CD4-positive, CD25-positive, alpha-beta regulatory T cell (primary cell): ENCODE measurements at places on chromosomes 3 and 15.

DNA sequence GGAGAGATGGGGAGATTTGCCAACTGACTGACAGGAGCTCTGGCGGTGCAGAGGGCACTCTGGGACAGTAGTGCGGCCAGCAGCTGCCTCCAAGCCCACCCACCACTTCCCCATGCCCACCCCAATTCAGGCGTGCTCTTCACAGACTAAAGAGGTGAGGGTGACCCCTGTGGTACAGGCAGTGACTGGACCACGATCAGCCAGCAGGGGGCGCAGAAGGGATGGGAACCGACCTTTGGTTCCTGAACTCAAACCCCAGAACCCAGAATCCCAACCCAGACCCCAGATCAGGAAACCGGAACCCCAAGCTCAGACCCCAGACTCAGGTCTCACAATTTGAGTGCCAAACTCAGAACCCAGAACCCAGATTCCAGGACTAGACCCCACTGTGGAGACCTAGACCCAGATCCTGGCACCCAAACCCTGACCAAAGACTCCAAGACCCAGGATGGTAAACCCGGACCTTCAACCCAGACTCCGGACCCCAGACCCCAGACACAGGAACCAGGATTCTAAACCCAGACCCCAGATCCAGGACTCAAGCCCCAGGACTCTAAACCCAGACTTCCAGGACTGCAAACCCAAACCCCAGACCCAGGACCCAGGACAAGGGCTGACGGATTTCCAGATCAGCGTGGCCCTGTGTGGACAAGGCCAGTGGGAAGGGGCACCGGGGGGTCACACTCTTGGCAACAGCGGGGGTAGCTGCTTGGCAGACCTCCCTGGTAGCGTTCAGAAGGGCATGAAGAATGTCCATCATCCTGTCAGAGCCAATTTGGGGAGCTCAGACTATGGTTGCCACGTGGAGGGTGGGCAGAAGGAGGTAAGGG lies 3.7 kb upstream of the MYL3 start:
- DNase-seq = peak; percentile 66
- no peaks in the 10 kb centered on the region for H3K4me1 ChIP-seq
- no peaks in the 10 kb centered on the region for H3K36me3 ChIP-seq
- no peak overlapping the region for H3K27ac ChIP-seq
- H3K27me3 ChIP-seq = peaks cover 3% of the 10 kb centered on the region

GRCh38 chr15:73753250-73754130 lies at the start of gene INSYN1:
Gene INSYN1 (minus strand): TSS chr15:73753351. CDS start chr15:73751130, 2,221 bp downstream.
- no peak within 1 kb of the TSS for H3K4me3 ChIP-seq
- no peak within 1 kb of the TSS for H3K27ac ChIP-seq
- no peaks in the 10 kb centered on the region for H3K36me3 ChIP-seq
- H3K27me3 ChIP-seq = peaks cover 16% of the 10 kb centered on the region
- no peak for DNase-seq

DNA sequence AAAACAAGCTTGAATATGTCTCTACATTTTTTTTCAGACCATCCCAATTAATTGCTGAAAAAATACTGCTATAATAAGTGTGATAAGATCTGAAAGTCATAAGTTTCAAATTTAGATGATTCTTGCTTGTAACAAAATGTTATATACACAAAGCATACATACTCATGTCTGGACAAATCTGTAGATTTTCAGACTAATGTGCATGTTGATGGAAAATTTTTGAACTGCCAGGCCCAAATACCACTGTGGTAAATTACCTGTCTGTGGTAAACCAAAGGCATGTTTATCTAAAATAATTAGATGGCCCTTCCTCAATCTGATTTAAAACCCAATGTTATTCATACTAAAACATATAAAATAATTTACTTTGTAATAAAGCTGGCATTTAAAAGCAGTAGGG lies 31.7 kb upstream of the CLDN16 start:
- no peaks in the 10 kb centered on the region for H3K36me3 ChIP-seq
- H3K27me3 ChIP-seq = peaks cover 3% of the 10 kb centered on the region
- H3K4me3 ChIP-seq = no peak overlapping the region
- no peak for DNase-seq
- H3K27ac ChIP-seq = no peak overlapping the region

GRCh38 chr3:141940194-141940776 lies 63.8 kb downstream of the ATP1B3 start:
- DNase-seq = no peak
- no peaks in the 10 kb centered on the region for H3K36me3 ChIP-seq
- H3K27me3 ChIP-seq = no peaks in the 10 kb centered on the region

DNA sequence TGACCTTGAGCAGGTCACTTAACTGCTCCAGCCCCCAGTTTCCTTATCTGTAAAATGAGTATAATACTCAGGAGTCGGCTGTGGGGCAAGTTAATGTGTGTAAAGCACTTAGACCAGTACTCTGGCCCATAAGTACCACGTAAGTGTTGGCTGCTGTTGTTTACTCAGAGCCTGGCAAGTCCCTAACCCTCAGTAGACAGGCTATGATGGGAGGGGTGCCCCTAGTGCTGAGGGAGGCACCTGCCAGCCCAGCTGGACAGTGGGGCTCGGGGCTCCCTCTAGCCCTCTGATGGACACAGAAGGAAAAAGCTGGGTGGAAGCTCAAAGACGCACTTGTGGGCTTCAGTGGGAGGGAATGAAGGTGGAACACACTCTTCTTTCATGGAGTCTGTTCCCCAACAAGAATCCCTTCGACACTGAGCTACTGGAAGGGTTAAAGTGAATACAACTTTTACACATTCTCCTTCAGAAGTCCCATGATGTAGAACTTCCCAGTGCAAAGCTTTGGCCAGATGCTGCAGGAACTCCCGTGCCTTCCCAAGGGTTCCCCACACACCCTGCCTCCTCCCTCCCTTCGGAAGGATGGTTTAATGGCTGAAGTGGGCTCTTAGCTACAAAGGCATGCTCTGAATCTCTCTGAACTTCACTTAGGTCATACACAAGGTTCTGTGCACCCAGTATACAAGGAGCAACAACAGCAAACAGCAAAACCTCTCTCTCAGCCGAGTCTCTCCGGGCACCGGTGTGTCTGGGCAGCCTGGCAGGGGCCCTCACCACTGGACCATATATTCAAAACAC lies 25.4 kb downstream of the TMEM44 start:
- H3K27me3 ChIP-seq = no peaks in the 10 kb centered on the region
- no peak overlapping the region for H3K27ac ChIP-seq
- H3K4me3 ChIP-seq = no peak overlapping the region
- DNase-seq = no peak

- no peak overlapping the region for H3K4me3 ChIP-seq
- H3K4me1 ChIP-seq = no peaks in the 10 kb centered on the region
- no peak overlapping the region for H3K27ac ChIP-seq
- peaks cover 4% of the 10 kb centered on the region for H3K27me3 ChIP-seq
Measured at GRCh38 chr3:10837849-10838248, 21.8 kb downstream of the SLC6A11 start.

GRCh38 chr15:77564938-77565337 lies 67.8 kb downstream of the LINGO1 start:
- DNase-seq = no peak
- H3K4me3 ChIP-seq = no peak overlapping the region
- no peaks in the 10 kb centered on the region for H3K4me1 ChIP-seq
- H3K27me3 ChIP-seq = no peaks in the 10 kb centered on the region
- no peaks in the 10 kb centered on the region for H3K36me3 ChIP-seq

GRCh38 chr3:8509961-8510360 lies 8.3 kb downstream of the LMCD1 start:
- H3K4me3 ChIP-seq = no peak overlapping the region
- H3K27me3 ChIP-seq = no peaks in the 10 kb centered on the region
- no peak for DNase-seq
- peaks cover 5% of the 10 kb centered on the region for H3K4me1 ChIP-seq
- H3K27ac ChIP-seq = no peak overlapping the region
- H3K36me3 ChIP-seq = no peaks in the 10 kb centered on the region
